ENCODE measurements at places on chromosomes 3 and 15.

DNA sequence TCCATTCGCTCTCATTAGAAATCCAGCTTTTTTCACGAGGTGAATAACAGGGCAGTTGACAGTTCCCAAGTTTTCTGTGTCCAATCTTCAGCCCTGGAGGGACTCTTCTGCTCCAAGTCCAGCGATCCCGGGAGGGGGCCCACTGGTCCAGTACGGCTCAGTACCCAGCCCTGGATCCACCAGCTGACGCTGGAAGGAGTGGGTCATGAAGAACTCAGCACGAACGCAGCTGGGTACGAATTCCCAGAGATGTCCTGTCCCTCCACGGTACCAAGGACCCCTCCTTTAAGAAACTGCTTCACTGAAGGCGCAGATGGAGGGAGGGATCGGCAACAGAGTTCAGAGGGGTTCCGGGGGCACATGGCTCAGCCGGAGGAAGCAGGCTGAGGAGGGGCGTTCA, 16.5 kb upstream of the CLK3 start:
- DNase-seq = no peak

DNA sequence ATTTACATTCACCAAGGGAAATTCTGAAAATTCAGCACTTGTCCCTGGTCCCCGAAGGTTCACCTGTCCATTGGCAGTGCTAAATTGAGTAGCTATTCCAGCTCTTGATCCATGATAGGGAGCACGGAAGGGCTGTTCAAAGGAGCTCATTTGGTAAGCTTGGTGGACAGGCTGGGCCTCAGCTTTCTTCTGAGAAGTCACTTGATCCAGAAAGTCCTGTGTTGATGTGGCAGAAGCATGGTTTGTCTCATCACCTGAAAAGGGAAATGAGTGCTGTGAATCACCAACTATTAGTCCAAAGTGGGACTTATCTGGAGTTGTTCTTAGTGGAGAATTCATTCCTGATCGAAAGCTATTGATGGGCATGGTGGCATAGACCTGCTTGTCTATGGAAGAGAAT, 19.9 kb upstream of the SLC12A8 start:
- no peak for DNase-seq

DNA sequence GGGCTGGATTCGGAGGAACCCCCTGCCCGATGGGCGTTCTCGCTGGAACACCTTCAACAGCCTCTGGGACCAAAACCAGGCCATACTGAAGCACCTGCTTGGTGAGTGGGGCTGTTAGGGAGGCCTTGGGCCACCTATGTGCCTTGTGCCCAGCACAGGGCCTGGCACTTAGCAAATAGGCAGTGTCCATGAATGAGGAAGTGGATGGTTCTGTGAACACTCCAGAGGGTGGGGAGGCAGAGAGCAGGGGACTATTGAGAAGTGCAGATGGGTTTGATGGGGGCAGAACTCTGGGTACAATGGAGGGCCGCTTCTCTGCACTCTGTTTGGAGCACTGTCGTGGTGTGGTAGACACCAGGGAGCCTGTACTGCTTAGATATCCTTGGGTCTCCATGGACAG, 1.5 kb downstream of the ECE2 start:
- DNase-seq = no peak

GRCh38 chr3:108513961-108514360, 3.6 kb upstream of the MYH15 start:
- DNase-seq = no peak

DNA sequence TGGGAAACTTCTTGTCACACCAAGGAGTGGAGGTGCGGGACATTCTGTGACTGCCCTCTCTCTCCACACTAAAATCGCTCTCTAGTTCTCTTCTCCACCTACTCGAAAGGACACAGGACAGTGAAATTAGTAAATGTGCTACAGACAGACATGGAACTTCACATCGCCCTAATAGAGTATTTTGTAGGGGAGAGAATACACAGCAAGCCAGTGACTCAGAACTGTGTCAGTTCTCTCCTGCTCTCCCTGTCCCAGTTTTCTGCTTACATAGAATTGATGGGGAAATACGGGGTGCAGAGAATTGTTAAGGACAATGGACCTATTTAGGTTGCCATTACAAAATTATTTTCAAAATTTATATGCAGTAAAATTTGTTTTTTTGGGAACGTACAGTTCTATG, 159.6 kb upstream of the GADL1 start:
- DNase-seq = no peak

- DNase-seq = no peak
These were observed 169.1 kb downstream of the FAM43A start for GRCh38 chr3:194854659-194855390.

DNA sequence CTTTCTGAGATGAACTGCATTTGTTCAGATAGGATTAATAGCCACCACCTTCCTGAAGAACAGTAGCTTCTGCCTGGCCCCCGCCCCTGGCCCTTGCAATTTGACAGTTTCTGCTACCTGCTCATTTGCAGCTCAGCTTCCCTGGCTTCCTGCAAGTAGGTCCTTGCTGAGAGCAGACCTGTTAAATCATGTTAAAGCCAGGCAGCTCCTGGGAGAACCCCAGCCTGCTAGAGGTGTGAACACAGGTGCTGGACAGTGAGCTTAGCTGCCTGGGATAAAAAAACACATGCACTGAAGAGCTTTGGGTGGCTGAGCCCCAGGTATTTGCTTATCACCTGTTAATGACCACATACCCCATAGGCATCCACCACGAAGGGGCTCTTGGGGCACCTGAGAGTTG, 143.4 kb downstream of the PTPRG start:
- no peak for DNase-seq

- no peak for DNase-seq
These were observed 607.5 kb upstream of the NAALADL2 start for GRCh38 chr3:174251681-174252080.

- DNase-seq = no peak
These were observed 46.3 kb downstream of the NANOGP8 start for GRCh38 chr15:35038626-35039451.

DNA sequence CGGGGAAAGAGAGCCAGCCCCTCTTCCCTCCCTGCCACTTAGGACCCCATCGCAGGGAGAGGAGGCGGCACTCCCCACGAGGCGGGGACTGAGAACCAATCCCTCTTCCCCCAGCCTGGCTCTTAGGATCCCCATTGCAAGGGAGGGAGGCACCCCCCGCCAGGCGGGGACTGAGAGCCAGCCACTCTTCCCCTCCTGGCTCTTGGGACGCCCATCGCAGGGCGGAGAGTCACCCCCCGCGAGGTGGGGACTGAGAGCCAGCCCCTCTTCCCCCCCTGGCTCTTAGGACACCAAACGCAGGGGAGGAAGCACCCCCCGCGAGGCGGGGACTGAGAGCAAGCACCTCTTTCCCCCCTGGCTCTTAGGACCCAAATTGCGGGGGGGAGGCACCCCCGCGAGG, 34.2 kb upstream of the SSUH2 start:
- no peak for DNase-seq

DNA sequence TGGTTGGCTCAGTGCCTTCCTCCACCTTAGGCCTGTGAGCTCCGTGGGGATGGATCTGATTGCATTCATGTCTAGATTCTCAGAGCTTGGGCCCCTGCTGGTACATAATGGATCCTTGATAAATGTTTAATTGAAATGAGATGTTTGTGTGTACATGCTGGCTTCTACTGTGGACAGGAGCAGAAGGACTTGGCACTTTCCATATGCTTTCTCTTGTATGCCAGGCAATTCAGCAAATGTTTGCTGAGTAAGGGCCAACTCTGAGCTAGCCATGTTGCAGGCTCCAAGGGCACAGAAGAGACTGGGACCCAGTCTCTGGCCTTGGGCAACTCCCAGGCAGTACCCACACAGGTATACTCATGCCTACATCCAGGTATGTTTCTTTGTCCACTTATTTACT, 67.0 kb downstream of the RAB11A start:
- no peak for DNase-seq

GRCh38 chr3:195835791-195836190, 24.1 kb upstream of the MUC4 start:
- DNase-seq = no peak

- no peak for DNase-seq
These were observed 883.6 kb upstream of the NR2F2 start for GRCh38 chr15:95446854-95447253.

DNA sequence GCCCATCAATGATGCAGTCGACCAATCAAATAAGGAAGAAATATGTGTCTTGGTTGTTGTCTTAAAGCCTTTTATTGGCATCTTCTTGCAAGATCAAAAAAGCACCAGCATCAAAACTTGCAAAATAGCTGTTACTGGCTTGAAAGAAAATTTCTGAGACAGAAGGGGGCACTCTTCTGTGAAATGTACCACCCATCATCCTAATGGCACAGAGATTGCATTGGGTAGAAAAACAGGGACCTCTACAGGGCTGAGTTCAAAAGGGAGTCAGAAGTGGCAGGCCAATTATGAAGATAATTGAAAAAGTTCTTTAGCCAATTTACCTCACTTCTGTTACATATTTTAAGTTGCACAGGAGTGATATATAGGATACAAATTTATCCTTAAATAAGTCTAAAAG, 122.3 kb upstream of the GPR149 start:
- no peak for DNase-seq

GRCh38 chr15:68315495-68316031, 38.0 kb downstream of the FEM1B start:
- no peak for DNase-seq

GRCh38 chr3:2810723-2811122, 299.5 kb downstream of the IL5RA start:
- no peak for DNase-seq

GRCh38 chr15:61383421-61383820, 154.3 kb upstream of the RORA start:
- DNase-seq = no peak

- no peak for DNase-seq
These were observed 961.4 kb downstream of the VGLL3 start for GRCh38 chr3:86029590-86029989.

DNA sequence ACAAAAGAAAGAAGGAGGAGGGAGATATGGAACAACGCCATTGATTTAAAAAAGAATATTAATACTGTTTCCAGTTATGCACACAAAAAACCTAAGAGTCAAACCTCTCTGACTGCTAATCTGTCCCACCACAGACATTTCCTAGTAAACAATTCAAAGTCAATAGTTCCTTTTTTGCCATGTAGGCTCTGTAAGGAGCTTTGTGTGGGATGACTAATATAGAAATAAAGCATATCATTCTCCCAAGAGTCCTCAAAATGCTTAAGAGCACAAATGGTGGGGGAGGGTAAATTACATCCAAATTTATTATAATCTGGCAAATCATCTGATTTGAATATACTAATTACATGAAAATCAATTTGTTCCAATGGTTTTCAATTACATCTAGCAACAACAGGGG, 155.9 kb upstream of the CNTN4 start:
- no peak for DNase-seq

GRCh38 chr3:168405288-168405687, 309.6 kb upstream of the GOLIM4 start:
- no peak for DNase-seq

GRCh38 chr3:32440611-32441350, 49.1 kb downstream of the CMTM7 start:
- DNase-seq = no peak

DNA sequence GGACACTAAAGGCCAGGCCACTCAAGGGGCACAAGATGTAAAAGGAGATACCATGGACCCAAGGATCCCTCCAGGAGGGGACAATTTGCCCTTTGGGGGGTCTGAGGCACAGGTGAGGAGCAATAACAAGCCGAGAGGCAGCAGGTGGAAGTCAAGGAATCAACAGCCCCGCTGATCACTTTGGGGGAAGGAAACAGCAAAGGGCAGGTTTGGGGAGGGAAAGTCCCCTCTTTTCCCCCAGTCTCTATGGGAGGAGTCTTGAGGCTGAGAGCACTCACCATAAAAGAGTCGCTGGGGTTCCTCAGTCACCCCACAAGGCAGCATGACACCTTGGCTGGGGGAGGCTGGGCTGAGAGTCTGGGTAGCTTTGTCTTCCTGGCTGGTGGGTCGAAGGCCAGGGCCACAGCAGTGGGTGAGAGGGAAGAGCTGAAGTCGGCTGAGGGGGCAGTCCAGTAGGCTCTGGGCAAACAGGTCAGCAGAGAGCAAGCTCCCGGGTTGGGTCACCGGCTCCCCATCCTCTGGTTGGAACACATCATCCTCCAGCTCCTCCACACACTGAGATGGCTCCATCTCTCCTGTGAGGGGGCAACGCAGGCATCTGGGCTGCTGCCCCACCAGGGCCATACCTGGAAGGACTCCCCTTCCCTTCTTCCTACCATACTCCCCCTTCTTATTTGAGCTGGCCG, 3.0 kb downstream of the BMF start:
- no peak for DNase-seq

GRCh38 chr3:138351151-138351550, 2.8 kb downstream of the MRAS start:
- no peak for DNase-seq

- no peak for DNase-seq
These were observed 66.9 kb downstream of the PPM1L start for GRCh38 chr3:160822936-160823335.
